ENCODE measurements at places on chromosomes 12 and 14. TPM values are rescaled to one million over a fixed set of nuclear protein-coding genes. Genes with fewer than 3 reads are reported as not detected.

GRCh38 chr12:14257303-14257733 lies 108.2 kb upstream of the ATF7IP start:
- H3K4me3 ChIP-seq, result no peak overlapping the region
- H3K4me1 ChIP-seq, result peaks cover 4% of the 10 kb centered on the region
- no peak overlapping the region for H3K27ac ChIP-seq
- H3K27me3 ChIP-seq, result no peaks in the 10 kb centered on the region

DNA sequence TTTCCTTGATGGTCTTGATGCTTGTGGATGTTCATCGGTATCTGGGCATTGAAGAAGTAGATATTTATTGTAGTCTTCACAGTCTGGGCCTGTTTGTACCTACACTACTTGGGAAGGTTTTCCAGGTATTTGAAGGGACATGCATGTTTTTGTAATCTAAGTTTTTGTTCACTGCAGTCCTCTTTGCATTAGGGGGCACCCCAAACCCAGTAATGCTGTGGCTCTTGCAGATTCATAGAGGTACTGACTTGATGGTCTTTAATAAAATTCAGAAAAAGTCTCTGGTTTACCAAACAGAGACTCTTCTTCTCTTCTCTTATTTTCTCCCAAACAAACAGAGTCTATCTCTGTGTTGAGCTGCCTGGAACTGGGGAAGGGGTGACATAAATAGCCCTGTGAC lies 150.9 kb upstream of the SLC16A7 start:
- DNase-seq, result no peak
- no peak overlapping the region for H3K27ac ChIP-seq
- H3K36me3 ChIP-seq, result no peaks in the 10 kb centered on the region
- H3K4me1 ChIP-seq, result no peaks in the 10 kb centered on the region

- no peak for DNase-seq
- no peak overlapping the region for H3K27ac ChIP-seq
- H3K4me3 ChIP-seq, result no peak overlapping the region
- H3K36me3 ChIP-seq, result no peaks in the 10 kb centered on the region
These were observed 247.4 kb downstream of the SYT10 start for GRCh38 chr12:33192226-33192625.

DNA sequence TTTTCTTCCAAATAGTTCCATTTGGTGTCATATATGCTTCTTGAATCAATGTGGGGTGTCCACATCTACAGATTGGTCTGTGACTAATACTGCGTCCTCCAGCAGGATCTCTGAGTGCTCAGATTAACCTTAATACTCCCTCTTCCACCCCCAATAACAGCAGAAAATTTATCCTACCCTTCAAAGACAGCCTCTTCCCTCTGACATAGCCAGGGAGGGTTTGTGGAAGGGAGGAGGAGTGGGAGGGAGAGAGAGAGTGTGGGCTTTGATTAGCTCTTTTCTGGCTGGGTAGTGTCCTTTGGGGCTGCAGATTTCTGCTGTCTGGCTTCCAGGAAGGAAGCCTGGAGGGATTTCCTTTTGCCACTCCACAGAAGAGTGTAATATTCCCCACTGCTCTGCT lies 220.7 kb downstream of the TTC6 start:
- H3K27ac ChIP-seq, result no peak overlapping the region
- no peak for DNase-seq
- no peak overlapping the region for H3K4me3 ChIP-seq
- H3K36me3 ChIP-seq, result no peaks in the 10 kb centered on the region
- no peaks in the 10 kb centered on the region for H3K4me1 ChIP-seq
- H3K27me3 ChIP-seq, result no peaks in the 10 kb centered on the region

- H3K27me3 ChIP-seq, result no peaks in the 10 kb centered on the region
- H3K36me3 ChIP-seq, result no peaks in the 10 kb centered on the region
- no peaks in the 10 kb centered on the region for H3K4me1 ChIP-seq
- no peak overlapping the region for H3K4me3 ChIP-seq
- no peak overlapping the region for H3K27ac ChIP-seq
These were observed 149.4 kb downstream of the SNAPC1 start for GRCh38 chr14:61911574-61911973.

- no peak for DNase-seq
- H3K27ac ChIP-seq, result no peak overlapping the region
- no peak overlapping the region for H3K4me3 ChIP-seq
- no peaks in the 10 kb centered on the region for H3K4me1 ChIP-seq
These were observed 98.4 kb downstream of the CCDC60 start for GRCh38 chr12:119432949-119433348.

DNA sequence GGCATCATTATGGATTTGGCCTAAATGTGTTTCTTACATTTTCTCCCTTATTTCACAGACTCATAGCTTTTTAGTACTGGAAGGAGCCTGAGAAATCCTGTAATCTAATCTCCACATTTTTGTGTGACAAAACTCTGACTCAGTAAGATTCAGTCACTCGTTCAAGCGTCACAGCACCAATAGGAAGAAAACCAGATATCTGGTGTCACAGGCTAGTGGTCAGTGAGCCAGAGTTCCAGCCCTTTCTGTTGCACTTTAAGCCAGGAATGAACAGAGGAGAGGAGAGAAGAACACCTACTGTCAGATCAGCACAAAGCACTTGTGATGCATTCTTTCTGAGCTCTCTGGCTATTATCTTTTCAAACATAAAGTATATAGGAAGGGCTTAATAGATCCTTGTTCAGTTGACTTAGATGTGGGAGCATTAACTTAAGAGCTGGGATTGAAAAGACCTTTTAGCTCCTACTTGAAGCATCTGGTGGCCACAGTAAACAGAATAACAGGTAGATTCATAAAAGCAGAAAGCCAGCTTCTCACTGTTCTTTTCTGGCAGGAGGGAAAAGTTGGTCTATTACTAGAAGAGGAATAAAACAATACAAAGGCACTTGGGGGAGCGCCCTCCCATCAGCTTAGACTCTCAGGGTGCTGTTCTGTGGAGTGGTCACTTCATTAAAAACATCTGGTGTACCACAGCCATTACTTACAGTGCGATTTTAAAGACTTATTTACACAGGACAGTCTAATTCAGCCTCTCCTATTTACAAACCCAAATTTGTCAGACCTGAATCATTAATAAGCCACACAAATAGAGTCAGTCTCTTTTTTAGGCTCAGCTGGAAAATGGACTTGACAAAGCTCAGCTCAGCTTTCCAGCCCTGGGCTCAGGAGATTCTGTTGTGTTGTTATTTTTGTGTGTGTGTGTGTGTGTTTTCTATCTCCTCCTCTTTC lies 12.2 kb upstream of the NID2 start:
- no peaks in the 10 kb centered on the region for H3K4me1 ChIP-seq
- H3K27ac ChIP-seq, result no peak overlapping the region
- no peaks in the 10 kb centered on the region for H3K36me3 ChIP-seq

The BMP4 gene
- 0.46 TPM for total RNA-seq

GRCh38 chr14:88025313-88025712 lies 20.4 kb downstream of the GPR65 start:
- no peaks in the 10 kb centered on the region for H3K27me3 ChIP-seq
- DNase-seq, result no peak
- no peaks in the 10 kb centered on the region for H3K4me1 ChIP-seq
- H3K4me3 ChIP-seq, result no peak overlapping the region

Measured in GM12878 (cell line).